Stimulated activated CD4-positive, alpha-beta T cell treated with anti-CD3 and anti-CD28 coated beads, Interleukin-1b, Interleukin-23, amount 100 ng/mL, for 48 hours (primary cell): ENCODE measurements at places on chromosomes 12 and 14.
A peak's percentile ranks its signal among the peaks of the same experiment; 100 is the strongest.

DNA sequence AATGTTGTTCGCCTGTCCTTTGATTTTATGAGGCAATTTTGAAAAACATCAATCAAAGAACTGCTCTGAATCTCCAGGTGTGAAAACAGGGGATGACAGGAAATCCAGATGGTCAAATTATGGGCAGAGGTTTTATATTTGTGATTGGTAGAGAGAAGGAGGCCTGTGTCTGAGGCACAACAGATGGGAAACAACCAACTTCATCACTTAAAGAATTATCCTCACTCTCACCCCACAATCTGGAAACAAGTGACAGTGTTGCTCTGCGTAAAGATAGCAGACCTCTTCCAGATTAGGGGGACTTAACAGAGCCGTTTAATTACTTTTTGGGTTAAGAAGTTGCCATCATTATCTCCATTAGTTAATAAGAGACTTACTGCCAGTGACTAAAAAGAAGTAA lies 64.1 kb upstream of the EGLN3 start:
- no peak for DNase-seq

- no peak for DNase-seq
These were observed 123.5 kb downstream of the RIMBP2 start for GRCh38 chr12:130592641-130593040.

- DNase-seq: no peak
These were observed 78.0 kb downstream of the ARL6IP4 start for GRCh38 chr12:123058481-123058880.

GRCh38 chr12:47903151-47903611 lies 1.6 kb downstream of the VDR start:
- DNase-seq: peak; percentile 21

- DNase-seq: no peak
These were observed 95.2 kb downstream of the GTF2A1 start for GRCh38 chr14:81125536-81125935.

DNA sequence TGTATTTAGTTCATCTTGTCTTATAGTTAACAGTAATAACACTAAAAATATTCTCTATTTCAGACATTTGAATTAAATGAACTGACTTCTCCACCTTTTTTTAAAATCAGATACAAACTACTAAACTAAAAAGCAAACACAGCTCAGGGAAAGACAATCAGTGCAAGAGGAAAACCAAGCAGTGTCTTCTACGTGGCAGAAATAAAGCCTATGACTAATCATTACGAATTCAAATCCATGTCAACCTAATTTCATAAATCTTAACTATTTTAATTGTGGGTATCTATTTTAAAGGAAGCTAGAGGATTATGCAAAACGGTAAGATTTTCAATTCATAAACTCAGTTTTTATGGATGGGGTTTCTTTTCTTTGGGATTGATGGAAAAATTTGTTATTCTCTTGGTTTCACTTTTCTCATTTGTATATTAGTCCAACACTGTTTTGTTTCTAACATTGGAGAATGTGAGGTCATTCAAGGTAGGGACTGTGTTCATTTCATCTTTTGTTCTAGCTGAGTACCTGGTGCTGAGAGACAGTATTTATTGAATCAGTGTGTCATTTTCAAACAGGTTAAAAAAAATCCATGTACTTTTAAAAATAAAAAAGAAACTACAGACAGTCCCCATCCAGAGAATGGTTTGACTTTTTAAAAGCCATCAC lies 12.8 kb upstream of the PALS1 start:
- DNase-seq: no peak

DNA sequence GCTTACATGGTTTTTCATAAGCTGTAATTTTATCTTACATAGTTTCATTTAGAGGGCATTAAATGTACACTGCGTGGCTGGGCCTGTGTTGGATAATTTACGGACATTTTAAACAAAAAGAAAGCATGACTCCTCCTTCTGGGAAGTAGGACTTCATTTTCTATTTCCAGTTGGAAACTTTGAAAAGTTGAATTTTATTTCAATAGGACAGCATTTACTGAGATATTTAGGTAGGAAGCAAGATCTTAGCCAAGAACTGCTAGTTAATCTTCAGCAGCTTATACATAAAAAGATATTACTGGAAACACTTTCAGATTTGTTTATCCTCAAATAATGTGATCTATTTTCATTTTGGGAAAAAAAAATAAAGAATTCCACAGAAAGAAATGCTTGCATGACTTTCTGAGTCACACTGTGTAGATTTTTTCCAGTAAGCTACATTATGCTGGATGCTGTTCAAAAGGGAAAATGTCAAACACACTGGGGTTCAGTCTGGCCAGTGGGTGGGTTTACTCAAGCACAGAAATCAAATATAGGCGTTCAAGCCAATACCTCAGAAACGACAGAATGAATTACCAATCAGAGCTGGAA lies 239.4 kb upstream of the KRR1 start:
- DNase-seq: no peak

- DNase-seq: no peak
These were observed 10.7 kb downstream of the NFKBIA start for GRCh38 chr14:35393826-35394225.
